Upper lobe of left lung (tissue), 6 donors: ENCODE measurements at places on chromosomes 1 and 21. TPM values are rescaled to one million over a fixed set of nuclear protein-coding genes. Genes with fewer than 3 reads are reported as not detected.
A peak's percentile ranks its signal among the peaks of the same experiment; 100 is the strongest.

GRCh38 chr1:24742090-24742938 is 2.9 kb upstream of the CLIC4 start:
- H3K36me3 ChIP-seq: no peaks in the 10 kb centered on the region
- peaks cover 28% of the 10 kb centered on the region for H3K4me1 ChIP-seq
- no peak overlapping the region for H3K4me3 ChIP-seq
- no peak for DNase-seq

DNA sequence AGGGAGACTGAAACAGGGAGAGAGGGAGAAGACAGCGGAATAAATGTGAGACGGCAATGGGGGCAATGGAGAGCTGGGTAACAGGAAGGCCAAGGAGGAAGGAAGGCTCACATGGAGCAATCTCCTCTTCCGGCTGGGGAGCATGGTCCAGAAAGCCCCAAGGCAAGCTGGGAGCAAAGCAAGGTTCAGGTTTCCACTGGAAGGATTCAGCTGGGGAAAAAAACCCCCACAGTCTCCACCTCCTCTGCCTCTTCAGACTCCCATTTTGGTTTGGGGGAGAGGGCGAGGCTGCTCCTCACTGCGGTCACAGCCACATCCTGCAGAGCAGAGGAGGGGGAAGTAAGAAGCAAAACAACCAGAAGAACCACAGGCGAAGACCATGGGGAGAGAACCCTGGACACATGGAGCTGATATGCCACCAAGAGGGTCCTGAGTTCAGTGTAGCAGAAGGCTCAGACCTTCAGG is 650 bp downstream of the TNFAIP8L2 start:
- H3K36me3 ChIP-seq: peaks cover 9% of the 10 kb centered on the region
- peaks cover 23% of the 10 kb centered on the region for H3K4me1 ChIP-seq
- H3K4me3 ChIP-seq: peak overlapping the region; percentile 48
- H3K27me3 ChIP-seq: no peaks in the 10 kb centered on the region
- peak overlapping the region; percentile 80 for H3K27ac ChIP-seq
- DNase-seq: no peak

GRCh38 chr1:97632776-97633175 is 288.1 kb downstream of the DPYD start:
- no peak for DNase-seq
- H3K4me1 ChIP-seq: peaks cover 12% of the 10 kb centered on the region
- no peaks in the 10 kb centered on the region for H3K27me3 ChIP-seq
- H3K27ac ChIP-seq: no peak overlapping the region
- H3K36me3 ChIP-seq: no peaks in the 10 kb centered on the region
- H3K4me3 ChIP-seq: no peak overlapping the region

The CNIH4 gene
- 35.2 TPM for total RNA-seq

DNA sequence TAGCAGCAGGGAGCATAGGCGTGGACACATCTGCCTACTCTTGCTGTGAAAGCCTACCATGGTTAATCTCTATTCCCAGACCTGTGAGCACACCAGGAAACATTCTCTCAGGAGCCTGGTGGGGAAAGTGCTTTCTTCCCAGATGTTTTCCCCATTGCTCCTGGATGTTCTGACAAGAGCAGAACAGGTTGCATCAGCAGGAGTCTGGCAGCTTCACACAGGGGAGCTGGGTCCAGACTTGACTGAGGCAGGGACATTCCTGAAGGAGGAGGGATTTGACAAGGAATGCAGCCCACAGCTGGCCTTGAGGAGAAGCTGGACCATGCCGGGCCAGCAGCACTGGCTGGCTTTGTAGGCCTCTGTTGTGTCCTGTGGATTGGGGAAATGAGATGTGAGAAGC is 21.0 kb upstream of the ARTN start:
- no peaks in the 10 kb centered on the region for H3K4me1 ChIP-seq
- no peak for DNase-seq
- no peak overlapping the region for H3K27ac ChIP-seq
- no peak overlapping the region for H3K4me3 ChIP-seq

GRCh38 chr1:109906160-109906838 is 4.3 kb upstream of the CSF1 start:
- peak overlapping the region; percentile 52 for H3K27ac ChIP-seq
- DNase-seq: no peak
- peaks cover 24% of the 10 kb centered on the region for H3K4me1 ChIP-seq
- H3K36me3 ChIP-seq: no peaks in the 10 kb centered on the region
- H3K4me3 ChIP-seq: no peak overlapping the region

The ITGB3BP gene
- 11.5 TPM for total RNA-seq

- H3K36me3 ChIP-seq: no peaks in the 10 kb centered on the region
- H3K27me3 ChIP-seq: no peaks in the 10 kb centered on the region
- no peak overlapping the region for H3K4me3 ChIP-seq
These were observed 30.8 kb downstream of the GORAB start for GRCh38 chr1:170562646-170563338.

- no peak overlapping the region for H3K4me3 ChIP-seq
- no peaks in the 10 kb centered on the region for H3K4me1 ChIP-seq
- no peak for DNase-seq
- no peaks in the 10 kb centered on the region for H3K27me3 ChIP-seq
These were observed 47.7 kb downstream of the TPR start for GRCh38 chr1:186327331-186327730.

DNA sequence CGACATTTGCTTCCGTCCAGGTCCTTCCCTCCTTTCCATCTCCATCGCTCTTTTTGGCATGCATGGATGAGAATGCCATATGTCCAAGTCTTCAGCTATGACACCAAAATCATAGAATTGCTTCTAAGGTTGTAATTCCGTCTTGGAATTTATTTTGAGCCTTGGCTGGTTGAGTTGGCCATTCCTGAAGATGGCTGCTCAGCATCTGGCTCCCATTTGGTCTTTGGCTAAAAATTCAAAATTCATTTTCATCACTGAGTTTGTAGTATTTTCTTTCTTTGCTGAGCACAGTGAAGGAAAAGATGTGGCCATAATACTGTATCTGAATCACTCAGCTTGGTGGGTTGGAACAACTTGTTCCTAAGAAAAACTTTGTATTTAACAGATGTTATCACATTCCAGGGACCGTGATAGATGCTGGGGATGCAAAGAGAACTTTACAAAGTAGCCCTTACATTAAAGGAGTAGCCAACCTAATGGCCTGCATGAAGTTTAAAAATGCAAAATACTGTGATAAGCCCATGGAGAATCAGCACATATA is 15.6 kb downstream of the JUN start:
- H3K4me3 ChIP-seq: no peak overlapping the region
- H3K27me3 ChIP-seq: no peaks in the 10 kb centered on the region
- DNase-seq: no peak

The IARS2 gene
- total RNA-seq: 50.6 TPM

The TACSTD2 gene
- total RNA-seq: 138 TPM

The GJB5 gene
- total RNA-seq: 0.17 TPM

The BOLA1 gene
- 16.6 TPM for total RNA-seq

- peaks cover 12% of the 10 kb centered on the region for H3K4me1 ChIP-seq
- no peak overlapping the region for H3K27ac ChIP-seq
- DNase-seq: no peak
- H3K4me3 ChIP-seq: no peak overlapping the region
- H3K27me3 ChIP-seq: no peaks in the 10 kb centered on the region
These were observed 84.2 kb downstream of the EPHB2 start for GRCh38 chr1:22794647-22795365.

GRCh38 chr1:92577261-92577895 is 90.7 kb upstream of the GFI1 start:
- no peak overlapping the region for H3K4me3 ChIP-seq
- no peaks in the 10 kb centered on the region for H3K4me1 ChIP-seq
- no peak for DNase-seq
- H3K27ac ChIP-seq: no peak overlapping the region
- no peaks in the 10 kb centered on the region for H3K36me3 ChIP-seq
- H3K27me3 ChIP-seq: no peaks in the 10 kb centered on the region

The SYNC gene
- 21.5 TPM for total RNA-seq

GRCh38 chr1:198079432-198079951 is 77.3 kb upstream of the NEK7 start:
- no peaks in the 10 kb centered on the region for H3K36me3 ChIP-seq
- H3K27me3 ChIP-seq: no peaks in the 10 kb centered on the region
- H3K27ac ChIP-seq: no peak overlapping the region
- no peak overlapping the region for H3K4me3 ChIP-seq
- no peaks in the 10 kb centered on the region for H3K4me1 ChIP-seq

- peaks cover 13% of the 10 kb centered on the region for H3K4me1 ChIP-seq
- no peaks in the 10 kb centered on the region for H3K27me3 ChIP-seq
- H3K36me3 ChIP-seq: no peaks in the 10 kb centered on the region
- no peak overlapping the region for H3K4me3 ChIP-seq
- no peak for DNase-seq
These were observed 371.7 kb upstream of the ADGRL2 start for GRCh38 chr1:81428998-81429397.
